Stimulated activated CD4-positive, alpha-beta T cell treated with anti-CD3 and anti-CD28 coated beads, Interleukin-1b, Interleukin-23, amount 100 ng/mL, for 24 hours (primary cell): ENCODE measurements at places on chromosomes 4 and X.

DNA sequence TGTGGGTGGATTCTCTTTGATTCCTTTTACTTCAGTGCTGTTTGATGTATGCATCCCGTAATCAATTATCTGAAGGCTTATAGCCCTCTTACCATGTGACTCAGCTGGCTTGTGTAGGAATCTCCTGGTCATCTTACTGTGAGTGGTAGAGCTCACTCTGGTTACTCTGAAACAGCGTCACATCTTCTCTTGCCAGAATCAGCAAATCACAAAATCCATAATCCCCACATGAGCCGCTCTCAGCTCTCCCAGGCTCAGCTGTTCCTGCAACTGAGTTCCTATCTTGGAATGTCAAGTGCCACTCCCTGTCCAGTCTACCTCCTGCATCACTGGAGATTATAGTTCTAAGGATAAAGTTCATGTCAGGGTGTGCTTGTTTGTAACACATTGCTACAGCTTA, 278.0 kb downstream of the FBXO8 start:
- DNase-seq, result no peak

DNA sequence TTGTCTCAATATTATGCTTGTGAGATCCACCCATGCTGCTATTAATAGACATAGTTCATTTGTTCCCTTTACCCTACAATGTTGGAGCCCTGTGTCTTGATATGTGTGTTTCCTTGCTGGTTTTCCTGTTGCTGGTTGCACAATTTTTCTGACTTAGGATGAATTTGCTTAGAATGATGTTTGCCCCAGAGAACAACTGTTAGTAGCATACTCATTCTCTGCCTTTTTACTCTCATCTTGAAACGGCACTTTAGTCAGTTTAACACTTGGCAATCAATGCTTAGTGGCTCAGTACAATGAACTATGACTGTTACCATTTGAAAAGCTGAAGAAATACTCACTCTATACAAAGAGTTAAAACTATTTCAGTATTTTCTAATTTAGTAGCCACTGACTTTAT, 158.8 kb upstream of the NDST4 start:
- DNase-seq, result no peak

DNA sequence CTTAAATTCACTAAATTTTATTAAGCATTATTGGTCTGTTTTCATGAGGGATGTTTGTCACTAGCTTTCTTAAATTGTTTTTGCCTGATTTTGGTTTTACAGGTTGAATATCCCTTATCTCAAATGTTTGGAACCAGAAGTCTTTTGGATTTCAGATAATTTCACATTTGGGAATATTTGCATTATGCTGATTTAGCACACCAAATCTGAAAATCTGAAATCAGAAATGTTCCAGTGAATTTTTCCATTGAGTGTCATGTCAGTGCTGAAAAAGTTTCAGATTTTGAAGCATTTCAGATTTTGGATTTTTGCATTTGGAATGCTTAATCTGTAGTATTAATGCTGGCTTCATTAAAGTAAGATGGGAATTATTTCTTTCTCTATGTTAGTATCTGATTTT, 14.7 kb downstream of the FAM193A start:
- no peak for DNase-seq

GRCh38 chr4:169791527-169792156, 33.9 kb upstream of the HPF1 start:
- no peak for DNase-seq

DNA sequence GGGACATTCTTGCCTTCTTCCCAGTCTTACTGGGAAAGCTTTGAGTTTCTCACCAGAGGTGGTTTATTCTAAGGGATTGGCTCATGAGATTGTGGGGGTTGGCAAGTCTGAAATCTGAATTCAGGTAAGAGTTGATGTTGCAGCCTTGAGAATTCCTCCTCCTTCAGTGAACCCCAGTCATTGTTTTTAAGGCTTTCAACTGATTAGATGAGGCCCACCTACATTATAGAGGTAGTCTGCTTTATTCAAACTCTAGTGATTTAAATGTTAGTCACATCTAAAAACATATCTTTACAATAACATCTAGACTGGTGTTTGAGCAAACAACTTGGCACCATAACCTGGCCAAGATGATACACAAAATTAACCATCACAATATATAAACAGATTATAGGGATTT, 156.5 kb upstream of the MED14 start:
- no peak for DNase-seq

GRCh38 chrX:9746148-9746888, 19.3 kb downstream of the GPR143 start:
- DNase-seq, result no peak

DNA sequence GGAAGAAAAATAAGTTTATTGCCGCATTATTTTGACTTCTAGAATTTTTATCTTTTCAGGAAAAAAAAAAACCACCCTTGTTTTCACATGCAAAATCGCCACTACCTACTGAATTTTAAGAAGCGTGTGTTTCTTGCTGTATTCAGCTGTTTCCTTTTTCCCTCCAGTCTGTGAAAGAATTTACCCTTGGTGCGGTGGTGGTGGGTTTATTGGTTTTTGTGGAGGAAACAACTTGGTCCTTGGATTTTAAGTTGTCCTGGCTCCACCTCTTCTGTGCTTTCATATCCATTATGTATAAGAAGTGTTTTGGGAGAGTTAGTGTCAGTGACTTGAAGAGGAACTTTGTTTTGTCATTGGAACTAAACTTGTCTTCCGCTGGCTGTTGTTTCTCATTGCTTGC, 8.1 kb downstream of the RAPGEF2 start:
- no peak for DNase-seq

DNA sequence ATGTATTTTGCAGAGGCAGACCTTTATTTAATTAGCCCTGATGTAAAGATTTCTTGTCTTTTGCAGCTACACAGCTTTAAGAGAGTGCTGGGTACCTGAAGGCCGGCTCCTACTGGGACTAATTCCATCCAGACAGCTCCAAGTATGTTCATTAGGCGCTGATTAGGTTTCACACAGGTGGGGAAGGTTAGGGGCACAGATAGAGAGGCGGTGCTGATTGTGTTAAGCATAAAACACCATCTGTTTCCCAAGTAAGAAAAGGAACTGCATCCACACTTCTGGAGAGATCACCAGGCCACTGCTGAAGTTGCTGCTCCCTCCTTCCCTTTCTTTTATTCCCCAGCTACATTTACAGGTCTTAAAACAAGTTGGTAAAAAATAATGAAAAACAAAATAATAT, 349.5 kb downstream of the ZIC3 start:
- no peak for DNase-seq

DNA sequence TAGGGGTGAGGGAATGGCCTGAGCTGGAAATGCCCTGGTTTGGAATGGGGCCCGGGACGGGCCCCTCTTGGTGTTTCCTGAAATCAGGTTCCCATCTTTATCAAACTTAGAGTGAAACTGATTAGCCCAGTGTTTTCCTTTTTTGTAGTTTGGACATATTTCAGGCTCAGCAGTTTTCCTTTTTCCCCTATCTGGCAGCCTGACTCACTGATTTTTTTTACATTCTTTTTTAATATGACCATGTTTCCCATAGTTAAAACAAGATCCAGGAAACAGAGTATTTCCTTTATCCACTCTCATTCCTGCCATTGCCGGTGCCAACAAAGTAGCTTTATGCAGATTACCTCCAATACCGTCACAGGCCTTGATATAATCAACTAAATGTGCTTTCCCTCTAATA, 20.5 kb upstream of the C4orf17 start:
- DNase-seq, result no peak

- no peak for DNase-seq
Measured at GRCh38 chrX:50747471-50747900, 66.5 kb downstream of the SHROOM4 start.

- DNase-seq, result no peak
Measured at GRCh38 chrX:101750744-101751143, 91.1 kb upstream of the ARMCX2 start.

GRCh38 chr4:7193030-7193958, 956 bp downstream of the SORCS2 start:
- DNase-seq, result no peak

- DNase-seq, result no peak
Measured at GRCh38 chr4:20987191-20987590, 286.9 kb downstream of the PACRGL start.

- no peak for DNase-seq
Measured at GRCh38 chrX:13587786-13588477, 18.5 kb downstream of the EGFL6 start.

- no peak for DNase-seq
Measured at GRCh38 chr4:2332201-2332975, 70.5 kb upstream of the MXD4 start.

- no peak for DNase-seq
Measured at GRCh38 chrX:11040996-11041395, 70.1 kb upstream of the HCCS start.

- no peak for DNase-seq
Measured at GRCh38 chr4:100707786-100708185, 190.0 kb upstream of the EMCN start.

GRCh38 chr4:69760455-69760854, at the start of gene SULT1B1:
SULT1B1 (minus strand) TSS chr4:69760620; CDS start chr4:69755217, 5,403 bp downstream.
- no peak for DNase-seq

- DNase-seq, result no peak
Measured at GRCh38 chr4:80015407-80016189, 57.4 kb downstream of the ANTXR2 start.

DNA sequence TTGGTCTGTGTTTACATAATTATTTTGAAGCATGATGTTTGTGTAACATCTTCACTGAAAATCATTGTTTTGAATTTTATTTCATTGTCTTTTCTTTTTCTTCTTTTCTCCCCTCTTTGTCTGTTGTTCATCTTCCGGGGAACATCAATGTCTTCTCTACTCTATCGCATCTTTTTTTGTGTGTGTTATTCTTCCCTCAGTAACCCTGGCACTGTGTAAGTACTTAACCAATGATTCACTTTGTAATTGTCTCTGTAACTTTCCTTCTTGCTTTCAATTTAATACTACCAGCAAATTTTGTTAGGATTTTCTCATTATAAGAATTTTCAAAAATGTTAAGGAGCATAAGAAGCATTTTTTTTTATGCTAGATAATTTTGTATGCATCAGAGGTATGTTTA, 130.8 kb downstream of the PDLIM5 start:
- no peak for DNase-seq

DNA sequence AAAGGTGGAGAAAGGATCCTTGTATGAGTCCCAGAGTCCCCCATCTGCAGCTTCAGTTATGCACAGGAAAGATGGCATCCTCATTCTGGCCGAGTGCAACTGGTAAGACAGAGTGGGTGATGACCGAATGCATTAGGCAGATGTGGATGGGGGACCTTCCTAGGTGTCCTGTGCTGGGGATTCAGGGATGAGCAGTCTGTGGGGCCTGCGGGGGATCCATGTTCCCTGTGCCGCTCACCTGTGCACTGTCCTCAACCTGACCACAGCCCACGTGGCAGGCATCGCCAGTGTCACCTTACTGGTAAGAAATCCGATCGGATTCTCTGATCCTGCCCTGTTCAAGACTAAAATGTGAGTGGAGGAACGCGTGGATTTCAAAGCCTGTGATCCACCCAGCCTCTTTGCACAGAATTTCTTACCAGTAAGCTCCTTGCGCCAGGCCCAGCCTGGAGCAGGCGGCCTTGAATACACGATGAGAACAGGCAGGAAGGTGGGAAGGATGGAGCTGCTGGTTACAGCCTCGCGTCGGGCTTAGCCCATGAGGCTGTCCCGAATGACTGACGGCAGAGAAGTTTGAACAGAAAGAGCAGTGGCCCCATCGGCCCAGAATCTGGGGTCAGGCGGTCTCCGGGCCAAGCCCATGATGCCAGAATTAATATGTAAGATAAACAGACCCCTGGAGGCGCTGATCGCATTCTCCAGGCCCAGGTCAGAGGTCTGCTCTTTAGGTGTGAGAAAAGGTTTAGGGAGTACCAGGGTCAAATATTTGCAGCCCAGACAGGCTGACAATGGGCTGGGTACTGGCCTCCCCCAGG, 56.5 kb downstream of the CPZ start:
- no peak for DNase-seq

GRCh38 chr4:42280327-42281095, 116.8 kb upstream of the SHISA3 start:
- no peak for DNase-seq

DNA sequence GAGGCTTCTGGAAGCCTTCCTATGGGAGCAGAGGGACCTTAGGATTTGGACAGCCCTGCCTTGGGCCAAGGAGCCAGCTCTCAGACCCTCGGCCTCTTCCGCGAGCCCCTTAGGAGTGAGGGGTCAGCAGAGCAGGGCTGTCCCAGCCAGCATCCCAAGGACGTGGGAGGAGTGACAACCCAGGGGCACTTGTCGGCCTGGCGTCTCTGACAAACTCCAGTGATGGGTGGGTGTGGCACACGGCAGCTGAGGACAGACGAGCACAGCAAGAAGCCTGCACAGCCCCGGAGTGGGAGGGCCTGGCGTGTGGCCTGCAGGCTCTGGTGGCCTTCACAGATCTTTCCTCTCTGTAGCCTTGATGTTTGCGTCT, 11.6 kb upstream of the TNIP2 start:
- no peak for DNase-seq

DNA sequence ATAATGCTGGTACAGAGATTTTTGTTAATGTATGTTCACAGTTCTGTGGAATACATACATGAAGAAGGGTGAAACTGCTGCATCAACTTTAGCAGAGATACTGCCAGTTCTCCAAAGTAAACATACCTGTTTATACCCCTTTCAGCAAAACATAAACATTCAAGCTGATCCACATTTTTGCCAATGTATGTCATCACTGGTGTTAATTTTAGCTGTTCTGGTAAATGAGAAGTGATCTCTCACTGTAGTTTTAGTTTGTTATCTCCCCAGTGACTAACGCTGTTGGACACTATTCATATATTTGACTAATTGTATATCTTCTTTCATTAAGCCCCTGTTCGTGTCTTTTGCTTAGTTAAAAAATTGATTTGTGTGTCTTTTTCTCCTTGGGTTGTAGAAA, 82.0 kb downstream of the HAUS3 start:
- no peak for DNase-seq

GRCh38 chrX:130393451-130394074, 8.1 kb upstream of the GPR119 start:
- no peak for DNase-seq

DNA sequence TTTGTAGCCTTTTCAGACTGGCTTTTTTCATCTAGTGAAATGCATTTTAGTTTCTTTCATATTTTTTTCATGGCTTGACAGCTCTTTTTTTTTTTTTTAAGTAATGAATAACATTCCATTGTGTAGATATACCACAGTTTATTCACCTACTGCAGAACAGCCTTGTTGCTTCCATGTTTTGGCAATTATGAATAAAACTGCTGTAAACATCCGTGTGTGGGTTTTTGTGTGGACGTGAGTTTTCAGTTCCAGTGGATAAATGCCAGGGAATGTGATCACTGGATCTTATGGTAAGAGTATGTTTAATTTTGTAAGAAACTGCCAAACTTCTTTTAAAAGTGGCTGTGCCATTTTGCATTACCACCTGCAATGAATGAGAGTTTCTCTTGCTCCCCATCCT, 160.8 kb downstream of the SOWAHB start:
- DNase-seq, result no peak

DNA sequence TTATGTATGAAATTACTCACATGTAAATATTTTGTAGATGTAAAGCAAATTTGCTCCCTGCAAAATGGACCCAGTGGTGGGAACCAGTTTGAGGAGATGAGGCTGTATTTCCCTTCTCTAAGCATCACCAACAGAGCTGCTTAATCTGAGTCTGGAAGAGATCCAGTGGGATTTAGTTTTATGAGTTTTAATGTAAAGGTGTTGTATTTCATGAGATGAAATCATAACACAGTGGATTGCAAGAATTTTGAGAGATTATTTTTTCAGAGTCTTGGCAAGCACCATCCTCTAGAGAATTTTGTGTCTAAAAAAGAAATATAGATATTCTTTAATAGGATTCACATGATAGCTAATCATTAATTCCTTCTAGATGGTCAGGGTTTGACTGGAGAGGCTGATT, 35.6 kb upstream of the SFRP2 start:
- DNase-seq, result no peak

- DNase-seq, result no peak
Measured at GRCh38 chr4:118826723-118827444, 9.0 kb downstream of the SEC24D start.
